Germinal center (tissue), 1 donor: ENCODE measurements at places on chromosomes 12 and 14.

DNA sequence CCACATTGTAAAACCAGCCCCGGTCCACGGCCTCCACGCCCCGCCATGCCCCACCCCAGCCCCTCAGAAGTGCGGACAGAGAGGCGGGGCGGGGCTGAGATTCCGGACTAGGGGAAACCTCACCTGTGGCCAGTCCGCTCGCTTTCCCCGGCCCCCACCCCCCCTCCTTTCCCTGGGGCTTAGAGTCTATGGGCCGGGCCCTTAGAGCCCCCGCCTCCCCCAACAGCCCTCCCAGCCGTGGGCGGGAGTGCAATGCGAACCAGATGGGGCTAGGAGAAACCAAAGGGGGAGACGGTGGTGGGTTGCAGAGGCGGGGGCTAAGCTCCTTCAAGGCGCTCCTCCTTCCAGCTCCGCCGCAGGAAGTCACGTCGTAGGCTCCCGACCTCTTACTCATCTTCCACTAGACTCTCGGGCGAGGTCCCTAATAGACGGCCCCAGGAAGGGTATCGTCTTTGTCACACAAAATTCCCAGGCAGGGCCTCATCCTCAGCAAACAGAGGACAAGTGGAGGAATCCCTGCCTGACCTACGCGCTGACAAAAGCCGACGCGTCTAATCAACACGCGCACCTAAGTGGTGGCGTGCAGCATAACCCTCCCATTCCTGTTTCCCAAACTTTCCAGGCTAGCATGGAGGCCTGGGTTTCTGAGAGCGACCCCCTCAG is 1.1 kb upstream of the NAB2 start:
- peak; percentile 74 for DNase-seq

DNA sequence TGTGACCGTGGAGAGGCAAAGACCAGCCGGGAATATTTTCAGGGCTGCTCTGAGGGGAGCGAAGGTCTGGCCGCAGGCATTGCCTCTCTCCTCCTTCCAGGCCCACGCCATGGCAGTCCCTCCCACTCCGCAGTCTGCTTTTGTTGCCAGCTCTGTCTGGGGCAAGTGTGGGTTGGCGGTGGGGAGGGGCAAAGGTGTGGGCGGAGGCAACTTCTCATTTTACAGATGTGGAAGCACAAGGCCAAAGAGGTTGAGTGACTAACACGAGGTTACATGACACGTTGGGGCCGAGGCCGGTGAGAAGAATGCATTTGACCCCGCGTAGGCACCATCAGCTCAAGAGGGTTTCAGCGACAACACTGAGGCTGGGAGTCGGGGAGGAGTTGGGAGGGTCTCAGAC is 6.1 kb upstream of the FAIM2 start:
- DNase-seq = no peak

- no peak for DNase-seq
Observed at GRCh38 chr14:55577229-55577628, 2.8 kb upstream of the KTN1 start.

- no peak for DNase-seq
Observed at GRCh38 chr12:12366701-12367481, 10.0 kb downstream of the BORCS5 start.

- no peak for DNase-seq
Observed at GRCh38 chr14:74426202-74426582, at the start of gene SYNDIG1L. Gene SYNDIG1L (minus strand): TSS chr14:74426210. CDS start chr14:74409744, 16,466 bp downstream.

DNA sequence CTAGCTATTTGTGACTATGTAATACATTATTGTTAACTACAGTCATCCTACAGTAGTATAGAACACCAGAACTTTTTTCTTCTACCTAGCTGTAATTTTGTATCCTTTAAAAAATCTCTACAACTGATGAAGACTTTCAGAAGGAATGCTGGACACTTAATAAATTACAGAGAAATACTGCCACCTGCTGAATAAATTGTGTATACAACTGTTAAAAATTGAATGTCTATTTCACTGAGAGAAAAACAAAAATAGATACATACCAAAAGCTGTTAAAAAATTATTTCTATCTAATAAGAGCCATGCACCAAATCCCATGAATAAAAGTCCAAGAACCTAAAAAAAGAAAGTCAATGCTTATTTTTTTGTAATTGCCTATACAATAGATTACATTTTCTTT is 6.6 kb downstream of the TSPAN19 start:
- DNase-seq = no peak
